ENCODE measurements at places on chromosomes 3 and 15.
A peak's percentile ranks its signal among the peaks of the same experiment; 100 is the strongest.

DNA sequence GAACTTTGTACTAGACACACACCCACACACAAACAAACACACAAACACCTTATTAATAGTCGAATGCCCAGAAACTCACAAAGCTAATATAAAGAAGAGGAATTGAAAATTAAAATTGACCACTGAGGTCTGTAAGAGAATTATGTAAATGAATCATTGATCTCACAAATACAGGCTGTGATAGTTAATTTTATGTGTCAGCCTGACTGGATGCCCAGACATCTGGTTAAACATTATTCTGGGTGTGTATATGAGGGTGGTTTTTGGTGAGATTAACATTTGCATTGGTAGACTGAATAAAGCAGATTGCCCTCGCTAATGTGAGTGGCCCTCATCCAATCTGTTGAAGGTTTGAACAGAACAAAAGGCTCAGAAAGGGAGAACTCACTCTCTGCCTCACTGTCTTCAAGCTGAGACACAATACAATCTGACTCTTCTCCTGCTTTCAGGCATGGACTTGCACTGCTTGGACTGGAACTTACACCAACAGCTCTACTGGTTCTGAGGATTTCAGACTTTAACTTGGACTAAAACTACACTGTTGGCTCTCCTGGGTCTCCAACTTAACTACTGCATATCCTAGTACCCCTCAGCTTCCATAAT is 199.4 kb upstream of the TTC14 start:
- DNase-seq, result no peak

GRCh38 chr3:149848238-149848637 is 35.2 kb downstream of the RNF13 start:
- DNase-seq, result no peak

DNA sequence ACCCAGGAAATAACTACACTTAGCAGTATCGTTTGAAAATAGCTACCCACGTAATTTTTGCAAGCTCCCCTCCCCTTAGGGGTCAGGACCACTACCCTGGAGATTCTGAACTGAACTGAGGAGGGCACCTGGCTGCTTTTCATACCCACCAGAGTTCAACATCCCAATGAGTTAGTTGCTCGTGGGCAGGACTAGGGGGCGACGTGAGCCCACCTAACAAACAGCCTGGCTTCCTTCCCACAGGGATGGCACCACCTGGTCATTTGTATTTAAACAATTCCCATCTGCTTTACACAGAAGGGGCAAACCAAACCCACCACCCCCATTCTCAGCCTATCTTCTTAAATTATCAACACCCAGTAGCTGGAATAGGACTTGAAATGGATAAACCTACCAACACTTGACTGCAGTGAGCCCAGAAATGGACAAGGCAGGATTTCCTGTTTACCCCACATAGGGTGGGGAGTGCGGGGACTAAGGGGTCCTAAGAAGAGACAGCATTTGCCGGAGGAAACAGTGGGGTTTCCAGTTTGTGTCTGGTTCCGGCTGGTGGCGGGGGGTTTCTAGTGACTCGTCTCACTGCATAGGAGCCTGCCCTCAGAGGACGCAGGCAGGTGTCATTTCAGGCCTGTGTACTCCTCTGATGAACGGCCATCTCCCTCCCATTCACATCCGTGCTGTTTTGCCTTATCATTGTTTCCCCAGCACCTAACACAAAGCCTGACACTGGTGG is 11.6 kb upstream of the VGLL4 start:
- DNase-seq, result no peak

DNA sequence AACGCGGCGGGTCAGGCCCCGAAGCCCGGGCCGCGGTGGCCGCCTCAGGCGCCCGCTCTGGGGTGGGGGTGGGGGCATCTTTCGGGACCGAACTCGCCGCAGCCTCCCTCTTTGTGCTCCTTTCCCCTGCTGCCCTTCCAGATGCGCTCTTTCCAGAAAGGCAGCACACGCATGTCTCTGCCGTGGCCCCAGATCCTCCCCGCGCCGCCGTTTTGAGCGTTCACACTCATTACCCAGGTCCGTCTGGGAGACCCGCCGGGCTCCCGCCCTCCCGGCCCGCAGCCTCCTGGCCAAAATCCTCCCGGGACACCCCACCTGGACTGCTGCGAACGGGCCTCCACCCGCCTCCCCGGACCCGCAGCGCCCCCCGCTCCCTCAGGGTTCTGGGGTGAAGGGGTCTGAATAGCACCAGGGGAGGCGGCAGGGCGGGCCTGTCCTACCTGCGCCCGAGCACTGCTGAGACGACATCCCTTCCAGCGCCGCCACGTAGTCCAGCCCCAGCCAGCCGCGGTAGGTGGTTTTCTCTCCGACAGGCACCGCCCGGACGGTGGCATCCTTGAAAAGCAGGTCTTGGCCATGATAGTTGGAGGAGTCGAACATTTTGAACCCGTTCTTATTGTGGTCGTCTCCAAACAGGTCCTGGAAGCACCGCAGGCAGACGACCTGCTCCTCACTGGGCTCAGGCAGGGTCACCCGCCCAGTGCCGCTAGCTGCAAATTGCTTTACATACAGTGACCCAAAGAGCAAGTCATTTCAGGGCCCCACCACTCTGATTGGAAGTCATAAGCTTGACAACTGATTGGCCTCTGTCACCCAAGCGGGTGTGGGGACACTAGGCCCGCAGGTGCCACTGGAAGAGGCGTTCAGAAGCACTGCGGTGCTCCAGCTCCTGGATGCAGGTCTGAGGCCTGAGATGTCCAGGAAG is 25.9 kb downstream of the MELTF start:
- peak; percentile 58 for DNase-seq

DNA sequence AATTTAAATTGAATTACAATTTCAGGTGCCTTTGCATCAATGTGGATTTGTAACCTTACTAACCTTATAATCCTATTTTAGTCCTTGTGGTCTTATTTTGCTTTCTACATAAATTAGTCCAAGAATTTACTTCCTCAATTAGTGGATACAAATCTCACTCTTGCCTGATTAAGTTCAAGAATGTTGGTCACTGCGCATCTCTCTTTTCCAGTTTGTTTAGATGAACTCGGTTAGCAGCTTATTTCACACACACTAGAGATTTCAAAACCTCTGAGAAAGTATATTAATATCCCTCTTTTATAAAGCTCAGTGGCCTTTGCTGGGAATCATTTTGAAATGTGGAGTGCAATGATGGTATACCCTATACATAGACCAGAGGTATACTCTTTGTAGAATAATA is 243.4 kb downstream of the DTWD1 start:
- no peak for DNase-seq
